ENCODE measurements at places on chromosomes 6 and 20. TPM values are rescaled to one million over a fixed set of nuclear protein-coding genes. Genes with fewer than 3 reads are reported as not detected.

SAPCD1 gene
- total RNA-seq = 0.50 TPM

ARMH2 gene
- not detected for total RNA-seq

HEBP2 gene
- total RNA-seq = 21.5 TPM

GRCh38 chr20:61767761-61768494 lies 297.8 kb downstream of the TAF4 start:
- H3K4me1 ChIP-seq = no peaks in the 10 kb centered on the region
- no peaks in the 10 kb centered on the region for H3K36me3 ChIP-seq
- H3K27ac ChIP-seq = no peak overlapping the region
- no peak for DNase-seq

- H3K27me3 ChIP-seq = no peaks in the 10 kb centered on the region
- H3K27ac ChIP-seq = no peak overlapping the region
- no peaks in the 10 kb centered on the region for H3K4me1 ChIP-seq
- no peak overlapping the region for H3K4me3 ChIP-seq
- DNase-seq = no peak
Observed at GRCh38 chr20:41664584-41664983, 46.4 kb upstream of the CHD6 start.

KIF6 gene
- 0.83 TPM for total RNA-seq

- no peaks in the 10 kb centered on the region for H3K4me1 ChIP-seq
- no peak overlapping the region for H3K27ac ChIP-seq
- H3K27me3 ChIP-seq = no peaks in the 10 kb centered on the region
- no peak for DNase-seq
- H3K36me3 ChIP-seq = no peaks in the 10 kb centered on the region
Observed at GRCh38 chr20:5442101-5442500, 125.3 kb upstream of the PROKR2 start.

DNA sequence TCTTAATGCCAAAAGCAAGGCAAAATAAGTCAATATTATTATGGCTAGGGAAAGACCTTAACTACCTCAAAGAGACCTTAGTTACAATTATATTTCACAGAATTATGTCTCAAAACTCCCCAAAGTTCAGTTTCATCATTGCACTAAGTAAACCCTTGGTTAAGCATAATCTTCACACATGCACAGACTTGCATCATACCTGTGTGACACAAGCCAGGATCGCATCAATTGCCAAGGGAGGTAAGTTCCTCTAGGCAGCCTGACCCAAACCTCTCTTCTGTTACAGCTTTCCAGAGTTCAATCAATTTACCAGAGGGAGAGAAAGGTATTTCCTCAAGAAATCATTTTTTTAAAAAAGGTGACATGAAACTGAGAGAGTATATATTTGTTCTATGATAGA lies 31.9 kb upstream of the PRSS35 start:
- H3K27me3 ChIP-seq = no peaks in the 10 kb centered on the region
- H3K4me3 ChIP-seq = no peak overlapping the region
- H3K27ac ChIP-seq = no peak overlapping the region
- DNase-seq = no peak
- no peaks in the 10 kb centered on the region for H3K36me3 ChIP-seq

CD83 gene
- 5.0 TPM for total RNA-seq

GRCh38 chr6:161736326-161736725 lies 462.5 kb upstream of the AGPAT4 start:
- H3K4me1 ChIP-seq = no peaks in the 10 kb centered on the region
- H3K4me3 ChIP-seq = no peak overlapping the region
- no peak overlapping the region for H3K27ac ChIP-seq

DNA sequence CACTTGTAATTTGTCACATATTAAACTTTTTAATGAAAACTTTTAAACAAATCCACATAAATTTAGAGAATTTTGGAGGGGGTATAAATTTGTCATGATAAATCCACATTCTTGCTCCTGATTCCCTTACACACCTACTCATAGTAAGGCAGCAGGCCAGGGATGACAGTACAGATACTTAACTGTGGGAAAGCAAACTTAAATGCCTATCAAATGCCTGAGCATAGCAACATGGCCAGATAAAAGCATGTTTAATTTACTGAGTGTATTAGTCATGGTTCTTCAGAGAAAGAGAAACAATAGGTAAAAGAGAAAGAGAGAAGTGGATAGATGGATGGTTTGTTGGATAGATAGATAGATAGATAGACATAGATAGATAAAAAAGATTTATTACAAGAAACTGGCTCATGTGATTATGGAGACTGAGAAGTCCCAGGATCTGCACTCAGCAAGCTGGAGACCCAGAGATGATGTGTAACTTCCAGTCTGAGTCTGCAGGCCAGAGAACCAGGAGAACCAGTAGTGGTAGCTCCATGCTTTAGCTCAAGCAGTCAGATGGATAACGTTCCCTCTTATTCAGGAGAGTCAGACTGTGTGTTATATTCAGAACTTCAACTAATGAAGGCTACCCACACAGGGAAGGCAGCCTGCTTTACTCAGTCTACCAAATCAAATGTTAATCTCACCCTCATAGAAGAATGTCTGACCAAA lies 15.9 kb upstream of the ADGRF1 start:
- no peak for DNase-seq
- no peaks in the 10 kb centered on the region for H3K27me3 ChIP-seq
- no peaks in the 10 kb centered on the region for H3K4me1 ChIP-seq
- H3K27ac ChIP-seq = no peak overlapping the region
- no peak overlapping the region for H3K4me3 ChIP-seq

DNA sequence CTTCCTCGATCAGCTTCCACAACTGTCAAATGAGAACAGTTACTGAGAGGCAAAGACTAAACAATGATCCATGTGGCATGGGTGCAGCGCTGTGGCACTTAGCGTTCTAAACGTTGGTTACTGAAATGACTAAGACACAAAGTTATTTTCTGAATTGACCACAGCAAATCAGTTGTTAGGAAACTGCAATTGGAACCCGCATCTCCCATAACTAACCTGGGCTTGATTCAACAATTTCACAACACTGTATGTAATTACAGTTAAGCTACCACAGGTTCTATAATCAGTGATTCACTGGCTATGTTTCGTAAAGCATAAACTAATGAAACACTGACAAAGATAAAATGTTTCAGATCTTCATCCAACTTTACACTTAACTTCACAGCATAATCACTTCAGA lies 12.5 kb downstream of the WDR27 start:
- DNase-seq = peak; percentile 91
- no peaks in the 10 kb centered on the region for H3K4me1 ChIP-seq
- no peak overlapping the region for H3K4me3 ChIP-seq
- H3K27ac ChIP-seq = no peak overlapping the region
- no peaks in the 10 kb centered on the region for H3K27me3 ChIP-seq
- no peaks in the 10 kb centered on the region for H3K36me3 ChIP-seq

- no peak for DNase-seq
- no peaks in the 10 kb centered on the region for H3K27me3 ChIP-seq
- no peak overlapping the region for H3K4me3 ChIP-seq
Observed at GRCh38 chr20:1422753-1423152, 29.9 kb upstream of the FKBP1A start.

ID1 gene
- 27.4 TPM for total RNA-seq

GRCh38 chr6:151236668-151237401 lies 2.9 kb upstream of the AKAP12 start:
- H3K27me3 ChIP-seq = no peaks in the 10 kb centered on the region
- DNase-seq = no peak

GRCh38 chr20:14877301-14878028 lies 540.1 kb upstream of the FLRT3 start:
- no peaks in the 10 kb centered on the region for H3K36me3 ChIP-seq
- no peak overlapping the region for H3K27ac ChIP-seq
- no peak overlapping the region for H3K4me3 ChIP-seq
- no peaks in the 10 kb centered on the region for H3K4me1 ChIP-seq
- DNase-seq = no peak
- no peaks in the 10 kb centered on the region for H3K27me3 ChIP-seq

SLC17A5 gene
- total RNA-seq = 21.6 TPM

- no peak overlapping the region for H3K4me3 ChIP-seq
- H3K4me1 ChIP-seq = no peaks in the 10 kb centered on the region
- H3K36me3 ChIP-seq = no peaks in the 10 kb centered on the region
- DNase-seq = no peak
Observed at GRCh38 chr6:150001295-150002008, 23.9 kb downstream of the RAET1L start.

GRCh38 chr6:142975365-142975764 lies 30.4 kb upstream of the HIVEP2 start:
- H3K36me3 ChIP-seq = no peaks in the 10 kb centered on the region
- no peaks in the 10 kb centered on the region for H3K27me3 ChIP-seq
- H3K4me1 ChIP-seq = no peaks in the 10 kb centered on the region
- H3K27ac ChIP-seq = no peak overlapping the region
- DNase-seq = no peak
- H3K4me3 ChIP-seq = no peak overlapping the region
